Mucosa of descending colon (tissue), 3 donors: ENCODE measurements at places on chromosomes 12 and 14. TPM values are rescaled to one million over a fixed set of nuclear protein-coding genes. Genes with fewer than 3 reads are reported as not detected.

- peak; percentile 32 for DNase-seq
Measured at GRCh38 chr12:57726884-57727757, 11.4 kb downstream of the AGAP2 start.

DNA sequence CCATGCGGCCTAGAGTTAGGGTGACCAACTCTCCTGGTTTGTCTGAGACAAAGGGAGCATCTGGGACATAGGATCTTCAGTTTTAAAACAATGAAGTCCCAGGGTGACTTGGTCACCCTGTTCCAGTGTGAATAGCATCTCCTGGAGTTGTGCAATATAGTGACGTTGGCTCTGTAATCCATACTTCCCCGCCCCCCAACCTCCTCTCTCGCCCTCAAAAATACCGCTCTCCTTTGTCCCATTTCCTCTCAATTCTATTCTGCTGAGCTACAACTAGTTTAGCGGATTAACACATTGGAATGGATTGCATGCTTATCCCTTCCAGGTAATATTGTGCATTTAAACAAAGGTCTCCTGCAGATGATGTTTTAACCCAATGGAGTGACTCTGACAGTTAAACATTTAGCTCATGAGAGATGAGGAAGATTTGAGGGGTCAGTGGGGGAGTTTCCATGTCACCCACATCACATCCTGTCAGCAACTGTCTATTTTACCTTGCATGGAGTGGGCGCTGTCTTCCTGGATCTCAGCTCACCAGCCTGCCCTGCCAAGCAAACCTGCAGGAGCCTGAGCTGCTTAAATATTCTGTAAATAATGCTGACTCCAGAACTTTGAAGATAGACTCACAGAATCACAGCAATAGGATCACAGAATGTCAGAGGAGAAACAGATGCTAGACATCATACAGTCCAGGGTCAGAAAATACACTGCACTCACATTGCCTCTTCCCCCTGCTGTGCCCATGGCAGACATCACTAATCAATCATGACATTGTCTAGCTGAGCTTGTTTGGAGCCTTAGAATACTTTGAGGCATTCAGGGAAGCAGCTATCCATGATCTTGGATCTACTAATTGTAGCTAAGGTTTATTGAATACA lies 43.0 kb downstream of the MAP1LC3B2 start:
- DNase-seq, result no peak

DNA sequence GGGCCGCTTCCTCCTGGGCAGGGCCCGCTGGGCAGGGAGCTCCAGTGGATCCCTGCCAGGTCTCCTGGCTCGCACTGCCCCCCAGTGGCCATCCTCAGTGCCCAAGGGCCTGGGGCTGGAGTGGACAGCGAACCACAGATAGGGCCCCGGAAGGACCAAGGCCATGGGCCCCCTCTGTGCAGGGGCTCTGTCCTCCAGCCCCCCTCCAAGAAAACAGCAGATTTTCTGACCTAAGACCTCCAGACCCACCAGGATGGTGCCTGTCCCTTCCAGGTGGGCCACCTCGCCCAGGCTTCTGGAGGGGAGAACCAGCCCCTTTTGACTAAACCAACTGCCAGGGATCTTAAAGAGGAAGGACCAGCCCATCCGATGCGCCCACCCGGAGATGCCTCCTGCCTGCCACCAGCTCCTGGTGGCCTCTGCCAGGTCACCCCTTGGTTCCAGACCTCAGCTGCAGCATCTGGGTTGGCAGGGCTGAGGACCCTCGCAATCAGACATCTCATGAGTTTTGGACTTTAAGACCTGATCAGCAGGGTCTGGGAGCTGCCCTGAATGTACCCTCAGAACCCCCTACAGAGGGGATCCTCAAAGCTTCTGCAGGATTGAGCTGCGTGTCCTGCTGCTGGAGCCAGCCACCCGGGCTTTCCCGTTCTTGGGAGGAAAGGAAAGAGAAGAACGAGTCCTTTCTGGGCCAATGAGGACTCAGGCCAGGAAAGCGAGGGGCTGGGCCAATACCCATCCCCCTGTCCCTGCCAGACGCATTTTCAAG lies 325.8 kb upstream of the DIO3 start:
- DNase-seq, result peak; percentile 81

- DNase-seq, result peak; percentile 86
Measured at GRCh38 chr14:32073537-32074189, 3.4 kb upstream of the ARHGAP5 start.

- peak; percentile 70 for DNase-seq
Measured at GRCh38 chr12:69879007-69879960, 54.3 kb downstream of the MYRFL start.

DNA sequence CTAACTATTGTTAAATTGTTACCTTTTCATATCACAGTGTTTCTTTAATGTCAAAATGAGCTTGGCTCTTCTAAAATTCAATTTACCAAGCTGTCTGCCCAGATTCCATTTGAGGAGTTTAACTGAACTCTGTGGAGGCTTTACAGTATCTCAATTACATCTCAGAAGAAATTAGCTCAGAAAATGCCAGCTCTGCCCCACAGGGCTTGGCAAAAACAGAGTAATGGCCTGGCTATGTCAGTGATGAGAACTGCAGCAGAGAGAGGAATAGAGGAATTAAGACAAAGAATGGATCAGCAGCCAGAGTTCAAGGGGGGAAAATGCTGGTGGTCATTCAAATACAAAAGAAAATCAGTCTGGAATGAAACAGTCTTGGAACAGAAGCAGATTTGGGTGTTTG lies 15.8 kb upstream of the TMTC1 start:
- DNase-seq, result no peak

DNA sequence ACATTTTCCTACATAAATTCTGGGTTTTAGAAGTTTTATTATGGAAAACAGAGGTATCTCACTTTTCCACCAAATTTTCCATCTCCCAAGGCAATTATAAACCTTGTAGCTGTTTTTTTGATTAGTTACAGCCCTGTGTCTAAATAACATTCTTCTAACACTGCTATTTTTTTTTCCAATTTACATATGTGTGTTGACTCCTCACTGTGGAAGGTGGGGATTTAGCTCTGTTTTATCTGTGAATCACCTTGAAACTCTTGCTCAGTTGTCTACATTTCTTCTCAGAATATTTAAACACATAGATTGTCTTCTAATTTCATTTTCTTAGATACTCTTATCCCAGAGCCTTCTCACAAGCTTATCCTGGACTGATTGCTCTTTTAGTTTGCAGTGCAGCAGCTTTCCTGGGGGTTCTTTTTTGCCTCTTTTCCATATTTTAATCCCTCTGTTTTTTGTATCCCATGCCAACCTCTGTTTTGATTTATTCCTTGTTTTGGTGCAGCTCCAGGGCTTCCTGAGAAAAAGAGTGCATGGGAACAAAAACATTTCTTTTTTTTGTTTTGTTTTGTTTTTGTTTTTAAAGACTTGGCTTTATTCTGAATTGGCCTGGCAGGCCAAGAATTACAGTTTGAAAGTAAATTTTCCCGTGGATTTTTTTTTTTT lies 36.7 kb downstream of the TBC1D15 start:
- DNase-seq, result no peak

Gene SLC8A3
- total RNA-seq, result 0.67 TPM

Gene SIRT4
- 3.9 TPM for total RNA-seq

Gene GDF3
- not detected for total RNA-seq
